NCI-H187 treated with DMSO at 0.1 percent for 48 hours (cell line): ENCODE measurements at places on chromosomes 3 and 15.

- DNase-seq = no peak
Observed at GRCh38 chr15:57286446-57287122, 89.7 kb upstream of the CGNL1 start.

GRCh38 chr3:186519021-186519658 is 25.0 kb downstream of the CRYGS start:
- no peak for DNase-seq

GRCh38 chr3:98262046-98262445 is 2.0 kb upstream of the OR5H6 start:
- no peak for DNase-seq

DNA sequence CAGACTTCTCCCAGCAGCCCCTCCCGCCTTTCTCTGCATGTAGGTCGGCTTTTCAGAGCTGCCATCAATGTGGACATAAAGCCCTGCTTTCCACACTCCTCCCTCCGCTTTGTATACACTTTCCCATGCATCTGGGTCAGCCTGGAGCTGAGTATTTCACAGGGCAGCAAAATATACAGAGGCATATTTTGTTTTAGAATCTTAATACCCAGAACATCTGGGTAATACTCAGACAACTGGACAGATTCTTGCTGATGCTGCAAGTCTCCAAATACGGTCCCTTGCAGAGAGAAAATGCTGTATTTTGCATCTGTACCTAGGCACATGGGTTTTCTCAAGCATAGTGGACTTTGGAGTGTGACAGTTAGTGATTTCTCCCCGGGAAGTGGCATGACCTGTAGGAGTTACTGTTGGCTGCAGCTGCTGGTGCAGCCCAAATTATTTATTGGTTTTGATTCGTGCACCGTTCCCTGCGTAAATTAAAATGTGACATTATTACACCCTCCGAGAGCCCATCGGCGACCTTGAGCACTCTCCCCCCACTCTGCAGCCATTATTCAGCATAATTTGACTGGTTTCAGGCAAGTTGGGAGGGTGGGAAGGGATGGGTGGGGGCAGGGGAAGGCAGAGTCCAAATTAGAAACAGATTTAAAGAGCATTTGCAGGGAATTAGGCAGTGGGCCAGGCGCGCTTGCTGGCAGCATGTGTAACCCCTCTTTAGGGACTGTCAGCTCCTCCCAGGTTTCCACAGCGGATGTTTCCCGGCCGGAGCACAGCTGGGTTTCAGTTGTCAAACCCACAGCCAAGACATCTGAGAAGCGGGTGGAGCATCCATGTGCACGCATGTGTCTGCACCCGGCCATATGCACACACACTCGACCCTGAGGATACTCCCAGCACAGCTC is 100.8 kb downstream of the CPN2 start:
- DNase-seq = no peak

DNA sequence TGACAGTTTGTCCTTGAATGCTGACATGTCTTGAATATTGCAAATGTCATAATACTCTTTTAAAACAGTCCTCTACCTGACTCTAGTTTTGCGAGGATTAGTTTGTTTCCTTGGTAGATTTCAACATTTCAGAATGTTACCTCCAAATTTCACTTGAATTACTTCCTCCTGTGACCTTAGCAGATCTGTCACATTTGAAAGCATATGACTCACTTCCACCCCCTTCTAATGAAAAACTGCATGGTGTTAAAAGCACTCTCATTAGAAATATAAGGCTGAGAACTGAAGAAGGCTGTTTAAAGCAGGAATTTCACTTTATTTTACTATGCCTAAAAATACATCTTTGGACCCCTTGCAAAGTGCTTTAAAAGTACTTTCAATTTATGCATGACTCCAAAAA is 598.7 kb upstream of the TGFBR2 start:
- DNase-seq = no peak

GRCh38 chr3:127073941-127074820 is 91.3 kb downstream of the PLXNA1 start:
- no peak for DNase-seq

DNA sequence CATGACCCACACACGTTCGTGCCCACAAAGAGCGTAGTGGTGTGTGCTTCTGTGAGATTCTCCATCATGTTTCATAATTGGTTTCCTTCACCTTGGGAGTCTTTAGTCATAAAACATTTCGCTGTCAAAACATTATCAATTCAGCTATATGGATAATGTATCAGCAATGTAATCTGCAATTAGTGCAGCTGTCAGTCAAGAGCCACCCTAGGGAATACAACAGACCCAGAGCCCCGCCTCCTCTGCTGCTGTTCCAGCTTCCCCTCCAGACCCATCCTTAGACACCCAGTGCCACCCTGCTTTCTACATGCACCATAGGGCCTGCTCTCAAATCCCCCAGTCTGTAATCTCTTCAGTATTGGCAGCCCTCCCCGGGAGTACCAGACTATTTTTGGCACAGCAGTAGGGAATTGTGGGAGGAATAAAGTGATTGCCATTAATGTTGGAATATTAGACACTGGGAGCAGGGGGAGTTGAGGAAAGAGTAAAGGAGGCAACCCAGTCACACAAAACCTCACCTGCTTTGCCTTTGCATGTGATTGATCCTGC is 31.5 kb upstream of the C3orf80 start:
- no peak for DNase-seq

DNA sequence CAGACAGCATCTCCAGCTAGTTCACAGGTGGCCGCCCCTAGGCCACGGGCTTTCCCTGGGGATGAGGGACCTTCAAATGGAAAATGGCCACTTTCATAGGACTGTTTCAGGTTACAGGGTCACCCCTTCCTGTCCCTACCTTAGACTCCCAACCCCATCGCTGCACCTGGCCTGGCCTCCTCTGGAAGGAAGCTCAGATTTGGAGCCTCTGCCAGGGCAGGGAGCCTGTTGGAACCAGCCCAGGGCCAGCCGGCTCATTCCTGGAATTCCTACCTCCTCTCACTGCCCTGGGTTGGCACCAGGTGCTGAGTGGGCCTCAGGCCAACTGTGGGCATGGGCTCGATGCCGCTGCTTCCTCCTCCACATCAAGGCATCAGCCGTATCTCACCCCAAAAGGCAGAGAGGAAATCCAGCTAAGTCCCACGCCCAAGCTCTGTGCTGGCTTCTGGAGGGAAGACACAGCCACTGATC is 42.2 kb downstream of the KLHL25 start:
- no peak for DNase-seq

- no peak for DNase-seq
Observed at GRCh38 chr3:299590-300301, 103.2 kb downstream of the CHL1 start.

- DNase-seq = no peak
Observed at GRCh38 chr3:138412821-138413551, 21.4 kb upstream of the ESYT3 start.

- DNase-seq = no peak
Observed at GRCh38 chr15:79329171-79329611, 18.3 kb downstream of the TMED3 start.

- no peak for DNase-seq
Observed at GRCh38 chr15:63497642-63498467, 6.5 kb upstream of the USP3 start.

DNA sequence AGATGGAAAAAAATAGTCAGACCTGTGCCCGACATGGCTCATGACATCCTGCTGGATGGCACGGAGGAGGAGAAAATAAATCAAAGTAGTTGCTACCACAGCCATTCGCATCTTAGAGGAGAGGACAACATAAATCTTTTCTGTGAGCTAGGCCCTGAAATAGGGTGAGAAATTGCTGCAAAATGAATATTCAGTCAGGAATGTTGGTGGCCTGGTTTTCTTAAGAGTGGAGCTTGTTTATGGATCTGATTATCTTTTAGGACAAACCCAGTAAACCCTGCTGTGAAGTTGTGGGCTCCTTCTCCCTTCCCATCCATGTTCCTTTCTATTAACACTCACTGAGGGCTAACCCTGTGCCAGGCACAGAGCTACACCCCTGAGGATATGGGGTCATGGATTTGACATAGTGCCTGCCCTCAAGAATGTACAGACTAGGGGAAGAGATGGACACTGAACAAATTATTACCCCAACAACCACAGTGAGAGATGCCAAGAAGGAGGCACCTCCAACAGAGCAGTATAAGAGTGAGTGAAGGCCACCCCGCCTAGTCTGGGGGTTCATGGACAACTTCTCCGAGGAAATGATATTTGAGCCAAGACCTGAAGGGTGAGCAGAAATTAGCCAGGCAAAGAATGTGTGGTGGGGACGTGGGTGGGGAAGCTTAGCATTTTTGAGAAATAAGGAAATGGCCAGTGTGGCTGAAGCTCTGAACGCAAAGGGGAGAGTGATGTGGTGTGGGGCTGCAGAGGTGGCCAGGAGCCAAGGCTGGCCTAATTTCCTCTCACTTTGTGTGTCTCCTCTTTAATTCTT is 68.9 kb upstream of the ARL8B start:
- no peak for DNase-seq

DNA sequence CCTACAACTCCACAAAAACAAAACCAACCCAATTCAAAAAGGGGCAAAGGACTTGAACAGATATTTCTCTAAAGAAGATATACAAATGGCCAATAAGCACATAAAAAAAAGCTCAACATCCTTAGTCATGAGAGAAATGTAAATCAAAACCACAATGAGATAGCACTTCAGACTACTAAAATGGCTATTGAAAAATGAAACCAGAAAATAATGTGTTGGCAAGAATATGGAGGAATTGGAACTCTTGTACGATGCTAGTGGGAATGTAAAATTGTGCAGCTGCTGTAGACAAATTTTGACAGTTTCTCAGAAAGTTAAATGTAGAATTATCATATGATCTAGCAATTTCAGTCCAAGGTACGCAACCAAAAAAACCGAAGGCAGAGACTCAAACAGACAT is 29.0 kb downstream of the KY start:
- DNase-seq = no peak

- no peak for DNase-seq
Observed at GRCh38 chr3:161560008-161560637, 63.5 kb downstream of the OTOL1 start.

DNA sequence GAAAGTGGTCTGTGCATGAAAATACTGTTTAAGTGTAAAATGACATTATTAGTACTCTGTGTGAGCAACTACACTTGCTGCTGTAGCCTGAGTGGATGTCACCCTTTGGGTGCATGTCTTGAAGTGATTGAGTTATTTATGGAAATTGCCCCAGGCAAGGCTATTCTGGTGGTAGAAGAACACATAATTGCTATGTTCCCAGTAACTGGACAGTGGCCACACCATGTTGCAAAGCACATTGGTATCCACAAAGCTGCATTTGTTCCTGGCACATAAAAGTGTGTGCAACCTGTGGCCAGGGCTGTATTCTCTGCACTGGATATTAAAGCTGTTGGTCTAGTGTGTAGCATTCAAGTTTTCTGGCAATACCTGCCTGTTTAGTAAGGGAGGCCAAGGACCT is 23.8 kb downstream of the MTMR14 start:
- DNase-seq = no peak

- no peak for DNase-seq
Observed at GRCh38 chr15:22808240-22808639, 21.8 kb downstream of the NIPA1 start.

GRCh38 chr15:59814409-59814808 is 125.3 kb upstream of the BNIP2 start:
- DNase-seq = no peak

DNA sequence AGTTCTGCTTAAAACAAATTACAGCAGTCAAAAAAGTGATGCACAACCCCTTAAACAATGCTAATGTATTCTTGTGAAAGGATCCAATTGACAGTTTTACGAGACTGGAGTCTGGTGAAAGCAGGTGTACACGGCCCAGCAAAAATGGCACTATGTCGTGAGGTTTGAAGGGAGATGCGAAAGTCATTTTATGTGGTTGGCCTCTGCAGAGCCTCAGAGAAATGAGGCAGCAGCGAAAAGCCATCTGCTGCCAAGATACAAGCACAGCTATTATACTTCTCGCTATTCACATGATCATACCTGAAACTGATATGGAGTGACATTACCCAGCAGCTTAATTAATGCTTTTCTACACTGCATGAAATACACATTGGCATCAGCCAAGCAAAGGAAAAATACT is 36.4 kb downstream of the MECOM start:
- DNase-seq = peak; percentile 61

DNA sequence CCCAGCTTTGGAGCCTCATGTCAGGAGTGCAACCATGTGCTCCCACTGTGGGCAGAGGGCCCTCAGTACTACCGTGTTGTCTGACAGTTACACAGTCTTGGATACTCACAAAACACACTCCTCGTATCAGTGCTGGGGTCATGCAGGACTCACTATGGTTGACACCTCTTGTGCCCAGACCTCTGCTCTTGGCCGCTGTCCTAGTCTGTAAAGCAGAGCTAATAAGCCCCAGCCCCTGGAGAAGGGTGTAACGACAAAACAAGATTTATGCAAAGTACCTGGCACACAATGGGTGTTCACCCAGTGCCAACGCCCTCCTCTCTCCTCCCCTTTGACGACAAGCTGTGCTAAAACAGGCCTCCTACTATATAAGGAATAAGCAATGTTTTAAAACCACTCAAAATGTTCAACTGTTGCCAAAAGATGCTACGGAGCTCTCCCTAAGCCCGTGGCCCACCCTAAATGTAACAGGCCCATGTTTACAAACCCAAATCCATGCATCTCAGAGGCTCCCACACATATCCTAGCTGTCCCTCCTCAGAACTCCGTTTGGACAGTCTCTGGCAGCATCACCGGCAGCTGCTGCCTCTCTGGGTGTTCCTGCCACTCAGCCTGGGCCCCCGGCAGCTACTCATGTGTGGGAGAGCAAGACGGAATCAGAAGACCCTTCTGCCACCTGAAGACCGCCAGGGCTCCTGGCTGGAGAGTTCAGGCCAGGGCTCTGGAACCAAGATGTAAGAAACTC is 65.8 kb downstream of the MRPL46 start:
- no peak for DNase-seq

DNA sequence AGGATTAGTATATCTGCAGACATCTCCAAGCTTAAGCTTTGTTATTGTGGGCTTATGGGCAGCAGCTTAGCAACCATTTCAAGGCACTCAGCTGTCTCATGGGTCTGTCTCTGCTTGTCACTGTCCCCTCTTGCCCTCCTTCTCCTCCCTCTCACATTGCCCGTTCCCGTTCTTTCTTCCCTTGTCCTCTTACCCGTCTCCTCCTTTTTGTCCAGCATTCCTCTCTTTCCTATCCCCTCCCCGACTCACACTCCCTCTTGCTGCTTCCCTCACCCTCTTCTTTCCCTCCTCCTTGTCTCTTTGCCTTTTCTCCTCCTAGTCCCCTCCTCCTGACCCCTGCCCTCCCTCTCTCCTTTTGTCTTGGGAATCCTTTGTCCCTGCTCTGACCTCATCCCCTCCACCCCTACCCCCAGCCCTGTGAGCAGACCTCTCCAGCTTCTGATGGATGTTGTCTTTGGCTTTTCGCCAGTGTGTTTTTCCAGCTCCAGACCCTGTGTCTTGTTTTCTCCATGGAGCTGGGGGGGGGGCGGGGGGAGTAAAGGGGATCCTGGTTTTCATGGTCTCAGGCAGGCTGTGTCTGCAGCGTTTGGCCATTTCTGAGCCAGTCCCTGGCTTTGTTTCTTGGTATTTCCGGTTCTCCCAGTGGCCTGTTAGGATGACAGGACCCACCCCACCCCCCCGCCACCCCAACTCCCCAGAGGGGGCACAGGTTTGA is 47.9 kb upstream of the TRAK1 start:
- DNase-seq = no peak
